Astrocyte of the spinal cord (primary cell): ENCODE measurements at places on chromosomes 6 and 20.
A peak's percentile ranks its signal among the peaks of the same experiment; 100 is the strongest.

DNA sequence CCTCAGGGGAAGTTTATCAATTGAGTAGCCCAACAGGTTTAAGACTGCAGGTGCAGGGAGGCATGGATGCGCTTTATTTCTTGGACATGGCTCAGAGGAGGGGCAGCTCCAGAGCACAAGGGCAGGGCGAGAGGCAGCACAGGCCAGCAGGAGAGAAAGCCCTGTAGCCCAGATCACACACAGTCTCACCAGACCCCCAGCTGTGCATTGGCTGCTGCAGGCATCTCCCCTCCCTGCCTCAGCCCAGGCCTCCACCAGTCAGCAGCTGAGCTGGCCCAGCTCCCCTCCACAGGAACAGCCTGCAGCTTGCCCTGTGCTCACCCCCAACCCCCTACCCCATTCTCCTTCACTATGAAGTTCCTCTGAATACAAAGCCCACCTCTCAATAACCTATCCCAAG lies 24.7 kb downstream of the MRPL14 start:
- peak; percentile 22 for DNase-seq

- no peak for DNase-seq
Observed at GRCh38 chr20:47487175-47487917, 14.3 kb upstream of the NCOA3 start.

GRCh38 chr6:162200945-162201690 lies 526.4 kb downstream of the PRKN start:
- no peak for DNase-seq

- no peak for DNase-seq
Observed at GRCh38 chr6:33668914-33669313, 42.6 kb downstream of the UQCC2 start.

GRCh38 chr6:158323561-158323958 lies 11.3 kb downstream of the TULP4 start:
- DNase-seq: no peak

DNA sequence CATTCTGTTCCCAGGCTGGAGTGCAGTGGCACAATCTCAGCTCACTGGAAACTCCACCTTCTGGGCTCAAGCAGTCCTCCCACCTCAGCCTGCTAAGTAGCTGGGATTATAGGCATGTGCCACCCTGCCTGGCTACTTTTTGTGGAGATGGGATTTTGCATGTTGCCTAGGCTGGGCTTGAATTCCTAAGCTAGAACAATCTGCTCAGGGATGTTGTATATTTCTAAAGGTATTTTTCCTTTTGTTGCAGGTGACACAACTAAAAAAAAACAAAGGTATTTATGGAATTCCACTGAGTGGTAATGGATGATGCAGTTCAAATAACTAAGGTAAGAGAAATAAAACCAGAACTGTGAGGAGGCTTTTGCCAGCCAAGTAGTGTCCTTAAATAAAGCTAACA lies 49.7 kb downstream of the PTPRA start:
- no peak for DNase-seq

DNA sequence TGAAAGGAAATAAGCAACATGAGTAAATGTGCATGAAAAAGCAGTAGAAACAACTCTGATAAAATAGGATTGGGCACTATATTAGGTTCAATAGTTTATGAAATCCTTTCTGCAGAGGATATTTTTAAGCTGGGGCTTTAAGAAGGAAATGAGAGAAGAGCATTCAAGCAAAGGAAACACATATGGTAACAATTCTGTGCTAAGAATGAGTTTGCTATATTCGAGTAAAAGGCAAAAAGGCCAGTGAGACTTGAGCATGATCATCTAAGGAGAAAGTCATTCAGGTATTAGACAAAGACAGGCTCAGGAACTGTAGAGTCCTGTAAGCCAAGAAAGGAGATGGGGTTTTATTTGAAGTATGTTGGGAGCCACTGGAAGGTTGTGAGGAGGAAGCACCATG lies 387.1 kb upstream of the FLRT3 start:
- DNase-seq: no peak

- DNase-seq: peak; percentile 16
Observed at GRCh38 chr6:146433881-146434731, 109.5 kb upstream of the RAB32 start.

DNA sequence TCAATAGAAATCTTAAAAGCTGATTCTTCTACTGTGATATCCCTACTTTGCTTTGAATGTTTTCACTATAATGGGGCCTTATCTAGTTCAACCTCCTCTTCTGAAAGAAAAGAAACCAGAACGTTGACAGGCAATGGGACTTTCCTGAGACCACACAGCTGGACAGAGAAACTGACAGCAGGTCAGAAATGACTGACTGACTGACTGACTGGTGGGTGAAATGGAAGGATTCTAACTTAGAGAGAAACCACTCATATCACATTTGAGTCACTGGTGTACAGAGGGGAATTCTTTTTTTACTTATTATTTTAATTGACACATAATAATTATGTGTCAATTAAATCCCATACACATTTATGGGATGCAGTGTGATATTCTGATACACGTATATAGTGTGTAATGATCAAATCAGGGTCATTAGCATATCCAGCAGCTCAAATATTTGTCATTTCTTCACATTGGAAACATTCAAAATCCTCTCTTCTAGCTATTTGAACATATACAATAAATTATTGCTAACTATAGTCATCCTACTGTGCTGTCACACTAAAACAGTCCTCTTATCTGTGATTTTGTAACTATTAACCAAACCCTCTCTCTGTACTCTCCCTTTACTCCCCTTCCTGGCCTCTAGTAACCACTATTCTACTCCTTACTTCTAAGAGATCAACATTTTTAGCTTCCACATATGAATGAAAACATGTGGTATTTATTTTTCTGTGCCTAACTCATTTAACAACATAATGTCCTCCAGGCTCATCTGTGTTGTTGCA lies 64.8 kb upstream of the NRSN1 start:
- no peak for DNase-seq

- no peak for DNase-seq
Observed at GRCh38 chr6:42162384-42162783, 10.8 kb upstream of the GUCA1A start.

GRCh38 chr6:137875058-137875520 lies 8.0 kb downstream of the TNFAIP3 start:
- DNase-seq: no peak

DNA sequence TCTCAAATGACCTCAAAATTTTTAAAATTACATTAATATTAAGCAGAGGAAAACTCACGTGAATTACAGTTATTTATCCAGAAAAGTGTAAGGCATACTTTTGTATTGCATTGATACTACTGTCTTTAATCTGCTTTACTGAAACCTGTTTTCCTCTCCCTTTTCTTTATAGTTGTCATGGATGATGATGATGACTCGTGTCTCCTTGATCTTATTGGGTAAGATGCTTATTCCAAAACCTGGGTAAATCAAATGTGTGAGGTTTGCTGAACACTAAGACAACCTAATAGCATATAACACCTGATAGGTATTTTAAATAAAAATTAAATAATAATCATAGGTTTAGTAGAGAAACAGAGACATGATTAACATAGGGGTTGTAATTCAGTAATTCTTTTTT lies 40.0 kb downstream of the BICRAL start:
- no peak for DNase-seq

GRCh38 chr6:75135876-75136275 lies 70.0 kb downstream of the COL12A1 start:
- DNase-seq: no peak

- DNase-seq: no peak
Observed at GRCh38 chr6:10794239-10794638, 44.1 kb downstream of the MAK start.

GRCh38 chr6:52254731-52255378 lies 10.6 kb upstream of the IL17F start:
- no peak for DNase-seq

DNA sequence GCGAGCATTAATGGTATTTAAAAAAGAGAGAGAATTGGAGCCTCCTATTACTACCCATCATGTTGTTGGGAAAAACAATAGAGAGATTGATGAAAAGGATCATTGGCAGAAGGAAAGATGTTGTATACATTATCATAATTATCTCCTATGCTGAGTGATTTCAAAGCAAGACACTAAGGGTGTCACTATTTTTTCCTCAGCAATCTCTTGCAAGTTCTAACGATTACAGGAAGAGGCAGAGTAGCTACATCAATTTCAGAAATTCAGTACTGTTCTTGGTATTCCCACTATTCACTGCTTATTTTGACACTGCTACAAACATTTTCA lies 891.2 kb downstream of the C6orf118 start:
- no peak for DNase-seq

DNA sequence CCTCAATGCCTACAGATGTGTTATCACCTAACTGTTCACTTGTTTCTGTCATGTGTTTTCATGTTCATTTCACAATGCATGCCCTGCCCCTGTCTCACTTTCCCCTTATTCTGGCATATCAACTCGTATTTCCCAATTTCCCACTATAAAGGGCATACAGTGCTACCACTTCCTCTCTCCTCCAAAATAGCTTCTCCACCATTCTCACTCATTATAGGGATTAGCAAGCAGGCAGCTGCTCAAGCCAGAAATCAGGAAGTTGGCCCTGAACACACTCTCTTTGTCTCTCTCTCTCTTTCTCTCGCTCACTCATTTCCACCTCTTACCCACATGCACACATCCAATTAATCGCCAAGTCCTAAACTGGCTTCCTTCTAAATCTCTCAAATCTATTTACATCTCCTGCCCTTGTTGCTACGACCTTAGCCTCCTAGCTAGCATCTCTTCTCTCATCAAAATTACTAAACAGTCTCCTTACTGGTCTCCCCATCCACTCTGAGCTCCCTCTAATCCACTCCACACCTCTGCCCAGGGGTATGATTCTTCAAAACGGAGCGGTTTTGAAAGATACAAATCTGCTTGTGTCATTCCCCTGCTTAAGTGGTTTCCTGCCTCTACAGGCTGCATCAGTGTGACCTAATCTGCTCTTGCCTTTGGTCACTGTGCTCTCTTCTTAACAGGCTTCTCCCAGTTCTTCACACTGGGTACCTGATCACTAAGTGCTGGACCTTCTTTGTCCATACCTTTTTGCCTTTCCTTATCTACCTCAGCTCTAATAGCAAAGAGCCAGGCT lies 196.2 kb downstream of the BTBD9 start:
- DNase-seq: no peak

- no peak for DNase-seq
Observed at GRCh38 chr20:64188091-64188490, 23.8 kb downstream of the MYT1 start.

DNA sequence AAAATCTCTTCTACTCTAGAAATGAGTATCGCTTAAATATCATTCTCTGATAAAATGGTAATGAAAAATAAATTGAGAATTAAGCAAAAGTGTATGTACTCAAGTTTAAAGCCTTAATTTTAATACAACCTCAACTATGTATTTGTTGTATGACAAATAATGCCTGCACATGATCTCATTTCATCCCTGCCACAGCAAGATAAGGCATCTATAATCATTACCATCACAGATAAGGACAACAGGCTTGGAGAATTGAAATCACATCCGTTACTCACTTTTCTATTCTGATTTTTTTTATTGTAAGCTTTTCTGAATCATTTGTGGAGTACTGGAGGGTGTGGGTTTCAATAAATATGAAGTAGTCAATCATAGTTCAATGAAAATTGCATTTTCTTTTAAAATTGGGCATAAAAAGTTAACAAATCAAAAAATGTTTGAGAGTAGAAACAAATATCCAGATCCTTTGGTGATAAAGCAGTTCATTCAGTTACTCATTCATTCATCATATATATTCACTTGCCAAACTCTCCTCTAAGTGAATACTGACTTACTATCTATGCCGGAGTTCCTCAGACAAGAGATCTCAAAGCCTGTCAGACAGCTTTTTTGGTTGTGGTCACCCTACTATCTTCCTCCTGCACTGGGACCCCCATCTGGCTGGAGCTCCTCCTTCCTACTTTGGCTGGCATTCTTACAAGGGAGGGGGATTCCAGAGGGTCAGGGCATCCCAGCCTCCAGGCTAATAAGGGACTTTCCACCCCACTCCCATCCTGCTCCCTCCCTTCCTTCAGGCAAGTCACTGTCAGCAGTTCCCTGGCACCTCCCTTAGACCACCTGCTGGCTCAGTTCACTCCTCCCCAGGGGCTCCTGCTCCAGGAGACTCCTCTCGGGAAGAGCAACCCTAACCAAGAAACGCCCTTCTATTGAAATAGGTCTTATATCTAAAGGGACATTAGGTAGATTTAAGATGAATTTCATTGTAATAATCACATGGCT lies 118.6 kb downstream of the OGFRL1 start:
- DNase-seq: no peak

DNA sequence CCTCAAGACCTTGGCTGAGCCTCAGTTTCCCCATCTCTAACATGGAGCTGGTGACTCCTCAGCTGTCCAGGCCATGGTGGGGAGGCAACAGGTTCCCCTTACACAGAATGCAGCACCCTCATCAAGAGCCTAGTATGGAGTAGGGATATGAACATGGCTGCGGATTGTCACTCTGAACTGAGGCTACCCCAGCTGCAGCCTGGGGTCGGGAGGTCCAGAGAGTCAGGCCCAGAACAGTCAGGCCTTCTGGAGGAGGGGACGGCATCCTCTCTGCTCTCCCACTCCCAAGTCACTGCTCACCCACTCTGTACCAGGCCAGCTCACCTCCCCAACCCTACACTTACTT lies 1.4 kb upstream of the FOXS1 start:
- no peak for DNase-seq

- no peak for DNase-seq
Observed at GRCh38 chr20:56949318-56949717, 317.1 kb downstream of the BMP7 start.

DNA sequence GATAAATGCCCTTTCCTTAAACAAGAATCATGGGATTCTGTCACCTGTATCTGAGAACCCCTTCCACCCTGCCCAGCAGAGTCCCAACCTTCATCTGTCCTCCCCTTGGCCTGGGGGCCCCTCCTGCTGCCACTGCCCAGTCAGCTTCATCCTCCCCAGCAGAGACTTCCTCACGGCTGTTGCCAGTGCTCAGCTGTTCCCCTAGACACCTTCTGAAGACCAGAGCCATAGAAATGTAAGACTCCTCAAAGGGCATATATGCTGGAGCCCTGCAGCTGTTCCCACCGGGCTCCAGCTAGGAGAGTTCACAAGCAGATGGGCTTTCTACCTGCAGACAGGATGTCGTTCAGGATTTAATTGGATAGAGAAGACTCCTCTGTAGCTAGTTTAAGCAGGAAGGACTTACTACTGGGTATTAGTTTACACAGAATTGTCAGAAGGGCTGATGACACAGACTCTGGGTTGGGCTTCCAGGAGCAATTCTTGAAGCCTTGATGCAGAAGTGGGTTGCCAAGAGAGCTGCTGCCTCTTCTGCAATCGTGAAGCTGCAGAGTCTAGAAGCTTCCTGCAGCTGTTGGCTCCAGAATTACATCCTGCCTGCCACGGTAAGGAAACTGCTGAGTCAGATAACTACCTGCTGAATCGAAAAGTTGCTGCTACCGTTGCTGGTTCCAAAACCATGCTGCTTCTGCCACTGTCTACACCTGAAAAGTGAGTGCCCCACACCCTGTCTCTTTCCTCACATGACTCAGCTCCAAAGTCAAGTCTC lies 57.1 kb upstream of the MLN start:
- no peak for DNase-seq

DNA sequence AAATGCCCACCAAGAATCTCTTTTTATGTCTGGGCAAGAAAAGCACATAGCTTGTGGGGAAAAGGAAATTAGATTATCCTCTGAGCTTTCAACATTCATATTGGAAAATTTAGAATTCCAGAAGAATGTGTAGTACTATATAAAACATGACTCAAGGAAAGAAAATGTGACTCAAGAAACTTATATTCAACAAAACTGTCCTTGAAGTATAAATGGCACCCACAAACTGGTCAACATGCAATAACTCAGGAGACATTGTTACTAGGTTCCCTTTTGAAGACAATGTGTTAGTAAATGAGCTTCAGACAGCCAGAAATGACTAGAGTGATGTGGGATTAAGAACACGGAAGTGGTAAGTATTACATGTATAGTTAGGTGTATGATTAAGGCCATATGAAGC lies 26.1 kb upstream of the TINAG start:
- DNase-seq: peak; percentile 85
